ENCODE measurements at places on chromosomes 7 and 10.

DNA sequence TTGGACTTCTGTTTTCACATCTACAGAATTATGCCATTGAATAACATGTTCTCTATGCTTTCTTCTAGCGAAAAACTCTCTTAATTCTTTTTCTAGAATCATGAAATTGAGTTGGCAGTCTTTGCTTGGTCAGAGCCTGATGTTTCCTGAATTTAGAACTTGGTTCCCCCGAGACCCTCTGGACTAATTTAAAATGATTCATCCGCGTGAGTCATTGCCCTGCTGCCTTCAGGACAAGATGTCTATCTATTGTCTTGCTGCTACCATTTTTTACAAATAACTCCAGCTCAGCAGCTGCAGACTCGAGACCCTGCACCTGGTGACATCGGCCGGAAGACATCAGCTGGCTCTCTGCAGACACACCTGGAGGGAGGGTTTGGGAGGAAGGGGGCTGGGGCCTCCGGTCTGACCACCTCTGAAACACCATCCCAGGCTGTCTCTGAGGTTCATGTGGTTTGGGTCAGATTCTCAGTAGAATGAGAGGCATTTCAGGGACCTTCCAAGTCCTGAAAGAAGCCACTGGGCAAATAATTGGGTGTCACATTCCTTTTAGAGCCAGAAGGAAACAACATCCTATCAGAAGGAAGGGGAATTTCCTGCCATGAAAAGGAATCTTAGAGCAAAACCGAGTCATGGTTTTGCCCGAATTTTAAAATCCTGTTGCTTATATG is 20.9 kb upstream of the KLF6 start:
- no peak for DNase-seq

- no peak for DNase-seq
These were observed 34.2 kb downstream of the PARD3 start for GRCh38 chr10:34780818-34781380.

- no peak for DNase-seq
These were observed 6.6 kb downstream of the AASS start for GRCh38 chr7:122137251-122138077.

DNA sequence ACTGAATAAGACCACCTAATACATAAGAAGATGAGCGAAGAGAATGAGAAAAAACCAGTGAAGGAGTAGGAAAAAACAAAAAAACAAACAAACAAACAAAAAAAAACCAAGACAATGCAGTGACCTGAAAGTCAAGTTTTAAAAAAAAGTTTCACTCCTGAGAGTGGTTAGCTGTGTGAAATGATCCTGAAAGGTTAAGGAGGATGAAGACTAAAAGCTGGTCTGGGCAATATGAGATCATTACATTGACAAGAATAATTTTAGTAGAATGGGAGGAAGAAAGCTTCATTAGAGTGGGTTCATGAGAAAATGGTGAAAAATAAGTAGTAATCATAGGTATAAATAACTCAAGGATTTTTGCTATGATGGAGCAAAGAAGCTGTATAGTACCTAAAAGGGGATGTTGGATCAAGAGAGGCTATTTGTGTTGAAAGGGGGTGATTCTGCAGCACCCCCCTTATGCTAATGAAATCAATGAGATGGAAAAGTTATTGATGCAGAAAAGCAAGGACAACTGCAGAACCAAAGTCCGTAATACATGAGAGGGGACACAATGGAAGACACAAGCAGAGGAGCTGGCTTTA is 80.2 kb downstream of the KMT2C start:
- no peak for DNase-seq

DNA sequence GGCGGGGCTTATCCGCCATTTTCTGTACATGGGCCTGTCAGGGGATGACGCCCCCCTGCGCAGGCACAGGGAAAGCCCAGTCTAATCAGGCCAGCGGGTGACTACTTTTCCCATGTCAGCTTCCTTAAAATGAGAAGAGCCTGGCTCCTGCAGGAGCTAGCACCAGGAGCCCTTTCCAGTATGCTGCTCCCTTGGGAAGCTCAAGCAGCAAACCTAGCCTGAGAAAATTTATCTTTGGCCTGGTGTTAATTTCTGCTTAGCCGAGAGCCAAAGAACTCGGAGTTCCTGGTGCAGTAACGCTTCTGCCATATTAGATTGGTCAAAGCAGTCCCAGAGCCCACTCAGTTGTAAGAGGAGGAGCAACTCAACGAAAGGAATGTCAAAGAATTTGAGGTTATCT is 239.0 kb upstream of the PHYHIPL start:
- DNase-seq: no peak

DNA sequence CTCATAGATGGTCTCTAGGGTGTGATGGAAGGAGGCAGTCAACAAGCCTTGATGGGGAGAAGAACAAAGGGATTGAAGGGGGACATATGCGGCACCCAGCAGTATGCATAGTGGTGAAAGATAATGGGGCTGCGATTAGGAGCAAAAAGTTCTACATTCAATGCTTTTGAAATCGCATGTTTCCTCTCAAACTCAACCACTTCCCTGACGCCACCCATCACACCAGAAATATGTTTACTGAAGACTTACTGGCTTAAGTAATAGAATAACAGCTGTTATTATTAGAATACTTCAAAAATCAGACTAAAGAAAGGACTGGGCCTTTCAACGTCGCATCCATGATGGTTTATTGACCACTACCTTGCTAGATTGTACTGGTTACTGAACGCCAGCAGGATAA is 31.5 kb downstream of the MKRN1 start:
- DNase-seq: no peak

DNA sequence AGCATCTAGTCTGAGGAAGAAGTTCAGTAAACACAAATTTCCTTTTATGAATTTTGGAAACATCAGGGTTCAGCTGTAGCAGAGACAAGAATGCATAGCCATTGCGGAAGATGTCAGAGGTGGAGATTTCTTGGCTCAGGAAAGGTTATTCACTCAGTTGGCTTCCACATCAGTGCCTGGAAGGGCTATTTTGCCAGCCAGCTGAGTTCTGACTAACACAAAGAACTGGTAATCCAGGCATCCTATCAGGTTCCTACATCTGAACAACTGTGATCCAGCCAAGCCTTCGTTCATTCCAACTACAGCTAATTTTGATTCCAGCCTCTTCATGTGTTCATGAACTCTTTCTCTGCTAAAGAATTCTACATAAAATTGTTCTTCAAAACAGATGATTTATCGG is 965.6 kb downstream of the XPNPEP1 start:
- no peak for DNase-seq

- no peak for DNase-seq
These were observed 14.3 kb downstream of the SEMA3D start for GRCh38 chr7:85172530-85172941.

DNA sequence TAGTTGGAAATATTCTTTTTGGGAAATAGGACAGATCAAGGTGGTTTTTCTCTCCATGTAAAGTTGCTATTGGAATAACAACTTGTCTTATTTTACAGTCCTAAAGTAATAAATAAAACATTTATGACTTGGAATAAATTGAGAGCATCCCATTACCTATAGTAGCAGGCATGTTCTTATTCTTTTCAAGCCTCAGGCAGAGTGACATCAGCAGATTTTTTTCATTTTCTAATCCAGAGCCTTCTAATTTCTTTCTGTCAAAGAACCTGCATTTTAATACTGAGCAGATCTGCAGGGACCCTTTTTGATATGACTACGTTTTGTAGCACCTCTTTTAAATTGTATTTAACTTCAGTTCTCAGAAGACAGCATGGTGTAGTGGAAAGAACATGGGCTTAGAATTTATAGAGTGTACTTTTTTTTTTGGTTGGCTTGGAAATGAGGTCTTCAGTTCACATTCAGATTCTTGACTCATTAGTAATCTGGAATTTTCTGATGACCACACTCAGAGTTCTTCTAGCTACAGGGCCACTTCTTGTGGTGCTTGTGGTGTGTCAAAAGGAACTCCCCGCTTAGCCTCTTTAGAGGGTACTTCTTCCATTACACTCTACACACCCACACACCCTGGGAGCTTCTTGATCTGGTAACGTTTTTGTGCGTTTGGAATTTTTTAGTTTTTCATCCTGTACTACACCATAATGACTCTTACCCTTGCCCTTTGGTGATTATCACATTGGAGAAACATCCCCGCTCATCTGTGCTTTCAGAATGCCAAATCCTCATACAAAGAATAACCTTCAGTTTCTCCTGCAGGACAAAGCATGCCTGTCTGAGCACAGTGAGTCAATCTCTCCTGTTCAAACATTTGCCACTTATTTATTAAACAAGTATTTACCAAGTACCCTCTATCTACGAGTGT is 34.6 kb downstream of the AGK start:
- no peak for DNase-seq

DNA sequence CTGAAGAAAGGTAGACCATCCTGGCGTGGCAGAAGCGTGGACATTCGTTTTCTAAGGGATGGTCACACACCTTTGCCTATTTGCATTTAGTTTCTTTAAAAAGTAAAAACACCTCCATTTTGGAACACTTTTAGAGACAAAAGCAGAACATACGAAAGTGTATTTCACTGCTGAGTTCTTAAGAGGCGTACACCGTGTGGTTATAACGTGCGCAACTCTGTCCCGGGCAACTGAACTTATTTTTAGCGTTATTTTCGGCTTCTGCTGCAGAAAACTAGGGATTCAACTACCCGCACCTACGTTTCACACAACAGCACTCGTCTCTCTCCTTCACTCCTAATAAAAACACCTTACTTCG is 557 bp upstream of the LSM8 start:
- DNase-seq: no peak

GRCh38 chr7:44985900-44986217 is 7.0 kb upstream of the MYO1G start:
- DNase-seq: no peak

GRCh38 chr7:83413831-83414230 is 235.1 kb downstream of the SEMA3E start:
- DNase-seq: peak; percentile 50

GRCh38 chr10:23001901-23002516 is 74.2 kb downstream of the ARMC3 start:
- DNase-seq: no peak

- DNase-seq: no peak
These were observed 445 bp upstream of the PVRIG start for GRCh38 chr7:100219271-100219737.

- DNase-seq: no peak
These were observed 49.3 kb upstream of the AFAP1L2 start for GRCh38 chr10:114453576-114453975.

GRCh38 chr10:97270523-97271154 is 21.8 kb downstream of the ARHGAP19 start:
- no peak for DNase-seq

DNA sequence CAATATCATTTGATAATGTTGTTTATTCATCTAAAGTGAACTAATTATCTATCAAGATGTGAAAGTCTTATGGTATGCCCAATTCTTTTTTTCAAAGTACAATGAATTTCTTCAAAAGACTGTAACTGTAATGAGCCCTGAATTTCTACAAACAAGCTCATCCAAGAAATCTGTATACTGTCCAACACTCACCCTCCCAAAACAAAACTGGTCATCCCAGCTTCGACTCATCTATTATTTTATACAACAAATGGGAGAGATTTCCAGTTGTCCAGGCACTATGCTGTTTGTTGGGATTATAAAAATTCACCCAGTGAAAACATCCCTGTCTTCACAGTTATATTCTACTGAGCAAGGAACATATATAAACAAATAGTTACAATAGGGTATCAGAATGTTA is 806.9 kb downstream of the TNS3 start:
- DNase-seq: no peak

GRCh38 chr10:61721431-61721830 is 58.7 kb downstream of the CABCOCO1 start:
- DNase-seq: no peak

- DNase-seq: no peak
These were observed 1.0 kb downstream of the CHST15 start for GRCh38 chr10:124092250-124092859.

- no peak for DNase-seq
These were observed 974.0 kb upstream of the GHITM start for GRCh38 chr10:83165265-83165664.

GRCh38 chr10:13848520-13849445 is 262.0 kb downstream of the PRPF18 start:
- no peak for DNase-seq

GRCh38 chr10:101875068-101875688 is 31.6 kb upstream of the KCNIP2 start:
- no peak for DNase-seq

- no peak for DNase-seq
These were observed 33.7 kb downstream of the ZNF775 start for GRCh38 chr7:150412518-150413488.

GRCh38 chr7:91248996-91249395 is 15.2 kb upstream of the FZD1 start:
- DNase-seq: no peak

DNA sequence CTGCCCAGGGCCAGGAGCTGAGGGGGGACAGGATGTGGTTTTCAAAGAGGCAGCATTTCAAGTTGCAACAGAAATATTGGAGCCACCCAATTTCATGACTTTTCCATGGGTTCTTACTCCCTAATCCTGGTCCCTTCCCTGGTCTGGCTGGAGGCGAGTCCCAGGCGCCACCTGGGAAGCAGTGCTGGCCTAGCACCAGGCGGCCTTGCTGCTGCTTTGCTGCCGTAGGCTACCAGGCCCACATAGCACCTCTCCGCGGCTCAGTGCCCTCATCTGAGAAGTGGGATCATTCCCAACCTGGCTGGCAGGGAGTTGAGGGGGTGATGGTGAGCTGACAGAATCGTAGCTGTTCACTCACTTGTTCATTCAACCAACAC is 33.7 kb downstream of the ZMIZ1 start:
- DNase-seq: no peak

DNA sequence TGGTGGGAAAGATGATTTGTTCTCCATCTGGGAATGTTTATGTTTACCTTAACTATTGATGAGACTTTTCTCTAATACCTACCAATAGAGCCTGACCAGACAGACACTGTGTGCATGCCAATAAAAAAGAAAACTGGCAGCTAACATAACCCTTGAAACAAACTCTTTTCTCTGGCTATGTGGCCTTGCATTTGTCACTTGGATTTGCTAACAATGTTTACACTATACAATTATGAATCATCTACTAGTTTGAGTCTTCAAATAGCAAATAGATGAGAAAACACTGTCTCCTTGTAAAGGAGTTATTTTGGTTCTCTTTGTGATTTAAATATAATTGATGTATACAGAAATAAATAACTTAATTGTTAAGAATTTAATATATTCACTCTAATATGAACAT is 273.1 kb downstream of the SEMA3D start:
- no peak for DNase-seq

GRCh38 chr7:24370541-24370940 is 86.6 kb downstream of the NPY start:
- no peak for DNase-seq

GRCh38 chr7:41114131-41114530 is 588.8 kb downstream of the INHBA start:
- no peak for DNase-seq

Measured in NCI-H187 treated with DMSO at 0.1 percent for 48 hours (cell line).